ENCODE measurements at places on chromosomes 1 and 21. TPM values are rescaled to one million over a fixed set of nuclear protein-coding genes. Genes with fewer than 3 reads are reported as not detected.

USP1 gene
- total RNA-seq, result 32.7 TPM

PLA2G2A gene
- total RNA-seq, result not detected

AVPR1B gene
- not detected for total RNA-seq

S100A4 gene
- 62.7 TPM for total RNA-seq

Measured in B cell (primary cell).